PC-3 (cell line): ENCODE measurements at places on chromosomes 12 and 14.

DNA sequence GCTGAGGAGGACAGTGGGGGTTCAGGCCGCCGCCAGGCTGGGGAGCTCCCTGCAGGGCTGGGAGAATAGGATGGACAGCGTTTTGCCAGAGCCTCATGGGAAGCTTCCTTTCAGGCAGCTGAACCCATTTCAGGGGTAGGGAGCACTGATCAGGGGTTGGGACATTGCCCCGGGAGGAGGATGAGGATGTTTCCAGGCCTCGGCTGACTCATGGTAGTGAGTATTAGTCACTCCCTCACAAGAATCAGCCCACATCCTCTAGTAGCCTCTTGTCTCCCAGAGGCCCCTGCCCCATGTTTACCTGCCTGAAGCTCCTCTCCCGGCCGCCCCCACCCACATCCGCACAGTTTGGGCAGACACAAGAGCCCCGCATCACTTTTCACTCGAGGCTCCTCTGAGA, 89.8 kb downstream of the ZFP36L1 start:
- peak; percentile 83 for DNase-seq

DNA sequence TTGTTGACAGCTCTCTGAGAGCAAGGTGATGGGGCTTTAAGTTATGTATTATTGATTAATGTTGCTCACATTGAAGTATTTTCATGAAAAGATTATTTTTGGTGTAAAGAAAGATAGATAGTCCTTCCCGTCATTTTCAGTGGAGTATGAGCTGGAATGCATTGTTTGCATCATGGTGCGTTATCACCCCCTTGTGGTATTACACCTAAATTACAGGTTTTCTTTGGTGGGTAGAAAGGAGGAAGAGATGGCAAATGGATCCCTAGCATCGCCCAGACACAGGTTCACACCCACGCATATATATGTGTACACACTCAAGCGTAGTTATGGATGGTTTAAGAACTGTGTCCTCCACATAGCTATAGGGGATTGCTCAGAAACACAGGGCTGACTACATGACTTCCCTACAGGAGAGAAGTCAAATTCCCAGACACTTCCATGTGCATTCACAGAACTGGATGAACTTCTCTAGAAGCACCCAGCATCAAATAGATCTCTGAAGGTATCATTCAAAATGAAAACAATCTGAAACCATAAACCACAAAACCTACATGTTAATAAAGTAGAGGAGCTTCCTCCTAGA, 14.4 kb upstream of the SERPINA10 start:
- peak; percentile 31 for DNase-seq

- no peak for DNase-seq
Measured at GRCh38 chr12:71877335-71878121, 38.0 kb downstream of the TBC1D15 start.

DNA sequence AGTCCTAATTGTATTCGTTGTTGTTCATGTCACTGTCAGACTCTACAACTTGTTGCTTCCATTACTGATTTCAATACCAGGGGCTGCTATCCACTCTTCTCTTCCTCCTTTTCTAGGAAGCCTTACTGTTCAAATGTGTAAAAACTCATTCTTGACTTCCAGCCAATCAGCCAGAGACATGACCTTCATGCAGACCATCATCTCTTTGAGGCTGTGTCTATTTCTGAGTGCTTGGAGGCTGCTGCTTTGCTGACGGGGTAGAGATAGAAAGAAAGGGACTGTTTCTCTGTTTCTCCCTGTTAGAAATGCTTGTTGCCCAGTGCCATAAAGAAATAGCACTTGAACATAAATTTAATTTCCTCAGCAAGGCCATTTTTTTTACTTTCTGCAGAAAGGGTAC, 282.9 kb downstream of the RGS6 start:
- no peak for DNase-seq

GRCh38 chr12:43291516-43291915, 260.5 kb downstream of the ADAMTS20 start:
- DNase-seq, result no peak

GRCh38 chr12:3273409-3273853, 196.3 kb downstream of the TSPAN9 start:
- peak; percentile 67 for DNase-seq

DNA sequence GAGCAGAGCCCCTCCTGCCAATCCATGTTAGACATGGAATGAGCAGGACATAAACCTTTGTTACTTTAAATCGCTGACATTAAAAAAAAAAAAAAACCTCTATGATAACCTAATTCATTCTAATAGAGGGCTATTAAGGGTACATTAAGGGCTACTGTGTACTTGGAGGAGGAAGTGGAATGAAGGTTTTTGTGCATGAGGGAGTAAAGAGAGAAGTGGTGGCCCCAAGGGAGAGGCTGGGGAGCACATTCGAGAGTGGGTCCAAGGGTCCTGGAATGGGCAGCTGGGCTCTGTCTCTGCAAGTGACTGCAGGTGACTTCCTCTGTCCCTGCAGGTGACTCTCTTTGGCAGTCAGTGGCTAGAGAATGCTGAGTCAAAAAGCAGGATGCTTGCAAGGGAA, 32.1 kb upstream of the PTGDR start:
- no peak for DNase-seq

DNA sequence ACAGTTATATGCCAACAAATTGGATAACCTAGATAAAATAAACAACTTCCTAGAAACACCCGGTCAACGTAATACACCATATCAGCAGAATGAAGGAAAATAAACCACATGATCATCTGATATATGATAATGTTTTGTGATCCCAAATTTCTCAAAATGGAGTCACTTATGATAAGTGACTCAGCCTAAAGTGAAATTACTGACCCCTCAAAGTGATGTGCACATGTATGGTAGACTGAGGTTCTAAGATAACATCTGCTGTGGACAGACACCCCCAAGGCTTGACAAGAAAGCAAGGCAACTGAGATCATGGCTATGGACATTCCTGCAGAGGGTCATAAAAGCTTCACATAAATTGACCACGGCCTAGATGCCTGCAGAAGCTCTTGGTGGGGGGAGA, 105.1 kb upstream of the DCN start:
- no peak for DNase-seq
